ENCODE measurements at places on chromosomes 12 and 14.
A peak's percentile ranks its signal among the peaks of the same experiment; 100 is the strongest.

DNA sequence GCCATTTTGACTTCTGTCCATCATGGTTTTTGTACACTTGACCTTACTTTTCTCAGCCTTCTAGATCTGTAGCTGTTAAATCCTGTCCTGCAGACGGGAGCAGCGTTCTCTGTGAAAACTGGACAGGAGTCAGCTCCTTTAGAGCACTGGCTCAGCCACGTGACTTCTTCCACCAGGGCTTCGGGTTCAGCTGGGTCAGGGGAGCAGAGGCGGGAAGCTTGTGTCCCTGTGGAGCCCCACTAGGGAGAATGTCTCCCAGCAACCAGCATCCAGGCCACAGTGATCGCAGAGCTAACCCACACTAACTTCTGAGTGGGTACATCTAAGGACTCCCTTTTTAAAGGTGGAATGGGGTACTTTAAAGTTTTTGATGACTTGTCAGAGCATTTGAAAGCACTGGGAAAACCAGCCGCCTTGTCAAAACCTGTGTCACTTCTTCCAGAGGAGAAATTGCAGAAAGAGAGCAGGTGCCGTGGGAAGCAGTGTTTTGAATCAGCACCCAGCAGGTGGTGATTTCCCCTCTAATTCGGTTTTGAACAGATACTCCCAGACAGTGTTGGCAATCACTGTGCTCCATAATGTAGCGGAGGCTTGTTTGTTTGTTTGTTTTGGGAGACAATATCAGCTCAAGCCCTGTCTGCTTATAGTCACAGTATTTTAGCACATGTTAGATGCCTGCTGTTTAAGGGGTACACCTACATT is 17.9 kb downstream of the DERA start:
- DNase-seq: no peak

DNA sequence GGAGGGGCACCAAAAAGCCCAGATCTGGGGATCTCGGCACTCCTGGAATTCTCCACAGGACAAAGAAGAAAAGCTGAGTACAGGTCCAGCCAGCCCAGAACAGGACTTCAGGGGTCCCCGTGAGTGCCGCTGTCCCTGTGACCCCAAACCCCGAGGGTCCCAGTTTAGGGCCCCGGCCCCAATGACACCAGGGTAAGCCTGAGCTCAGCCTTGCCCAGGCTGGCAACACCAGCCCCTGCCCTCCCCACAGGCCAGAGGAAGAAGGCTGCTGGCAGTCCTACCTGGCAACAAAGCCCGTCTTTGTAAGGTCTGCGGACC is 1.8 kb downstream of the CDK2AP1 start:
- no peak for DNase-seq

- peak; percentile 11 for DNase-seq
Observed at GRCh38 chr14:37150414-37150813, 22.0 kb downstream of the SLC25A21 start.

GRCh38 chr14:50366589-50366988 is 30.1 kb downstream of the CDKL1 start:
- DNase-seq: no peak

DNA sequence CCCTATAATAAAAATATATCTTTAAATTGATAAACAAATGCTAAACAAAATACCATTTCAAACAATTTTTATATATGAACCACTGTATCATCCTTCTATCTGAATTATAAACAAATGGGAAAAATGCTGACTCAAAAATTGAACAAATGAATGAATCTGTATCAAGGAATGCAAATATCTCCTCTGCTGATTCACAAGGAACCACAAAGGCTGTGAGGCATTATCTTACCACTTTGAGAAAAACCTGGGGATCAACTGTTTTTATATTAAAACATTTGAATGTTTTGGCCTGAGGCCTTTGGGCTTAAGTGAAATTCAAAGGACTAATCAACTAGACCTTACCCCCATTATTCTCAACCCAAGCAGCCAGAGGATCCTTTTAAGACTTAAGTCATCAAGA is 86.3 kb downstream of the EML5 start:
- no peak for DNase-seq

- no peak for DNase-seq
Observed at GRCh38 chr12:119838826-119839600, 38.1 kb downstream of the CIT start.

DNA sequence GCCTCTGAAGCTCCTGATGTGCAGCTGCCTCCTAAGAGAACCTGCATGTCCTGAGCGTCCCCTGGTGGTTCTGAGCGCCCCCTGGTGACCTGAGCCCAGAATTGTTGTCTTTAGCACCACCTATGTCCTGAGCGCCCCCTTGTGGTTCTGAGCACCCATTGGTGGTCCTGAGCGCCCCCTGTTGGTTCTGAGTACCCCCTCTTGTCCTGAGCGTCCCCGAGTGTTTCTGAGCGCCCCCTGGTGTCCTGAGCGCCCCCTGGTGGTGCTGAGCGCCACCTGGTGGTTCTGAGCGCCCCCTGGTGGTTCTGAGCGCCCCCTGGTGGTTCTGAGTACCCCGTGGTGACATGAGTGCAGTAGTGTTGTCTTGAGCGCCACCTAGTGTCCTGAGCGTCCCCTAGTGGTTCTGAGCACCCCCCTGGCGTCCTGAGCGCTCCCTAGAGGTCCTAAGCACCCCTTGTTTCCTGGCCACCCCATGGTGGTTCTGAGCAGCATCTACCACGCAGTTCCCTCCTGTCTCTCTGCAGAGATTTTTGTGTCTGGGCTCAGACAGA is 782.5 kb downstream of the TMEM121 start:
- DNase-seq: no peak

GRCh38 chr12:90173499-90174197 is 465.0 kb upstream of the ATP2B1 start:
- DNase-seq: no peak

DNA sequence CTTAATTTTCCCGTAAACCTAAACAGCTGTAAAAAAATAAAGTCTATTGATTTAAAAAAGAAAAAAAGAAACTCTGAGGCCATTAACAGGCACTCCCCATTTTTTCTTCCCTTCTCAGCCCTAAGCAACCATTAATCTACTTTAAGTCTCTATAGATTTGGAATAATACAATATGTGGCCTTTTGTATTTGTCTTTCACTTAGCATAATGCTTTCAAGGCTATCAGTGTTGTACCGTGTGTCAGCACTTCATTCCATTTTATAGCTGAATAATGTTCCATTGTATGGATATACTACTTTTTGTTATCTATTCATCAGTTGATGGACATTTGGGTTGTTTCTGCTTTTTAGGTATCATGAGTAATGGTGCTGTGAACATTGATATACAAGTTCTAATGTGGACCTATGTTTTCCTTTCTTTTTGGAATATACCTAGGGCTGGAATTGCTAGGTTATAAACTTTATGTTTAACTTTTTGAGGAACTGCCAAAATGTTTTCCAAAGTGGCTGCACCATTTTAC is 15.7 kb downstream of the CREBL2 start:
- no peak for DNase-seq

DNA sequence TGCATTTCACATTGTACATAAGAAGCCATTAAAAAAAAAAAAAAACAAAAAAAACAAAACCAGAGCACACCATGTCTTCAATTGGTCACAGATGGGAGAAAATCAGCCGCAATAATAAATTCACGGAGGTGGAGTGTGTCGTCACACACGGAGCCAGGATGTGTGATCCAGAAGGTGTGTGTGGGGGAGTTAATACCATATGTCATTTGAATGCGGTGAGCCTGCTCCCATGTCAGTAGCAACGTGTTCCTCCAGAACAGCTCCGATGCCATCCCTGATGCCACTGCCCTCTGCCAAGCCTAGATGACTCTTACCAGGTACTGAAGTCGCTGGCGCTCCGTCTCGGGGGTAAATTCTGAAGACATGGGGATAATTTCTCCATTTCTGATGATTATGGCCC is 197.8 kb downstream of the PPM1H start:
- DNase-seq: no peak

DNA sequence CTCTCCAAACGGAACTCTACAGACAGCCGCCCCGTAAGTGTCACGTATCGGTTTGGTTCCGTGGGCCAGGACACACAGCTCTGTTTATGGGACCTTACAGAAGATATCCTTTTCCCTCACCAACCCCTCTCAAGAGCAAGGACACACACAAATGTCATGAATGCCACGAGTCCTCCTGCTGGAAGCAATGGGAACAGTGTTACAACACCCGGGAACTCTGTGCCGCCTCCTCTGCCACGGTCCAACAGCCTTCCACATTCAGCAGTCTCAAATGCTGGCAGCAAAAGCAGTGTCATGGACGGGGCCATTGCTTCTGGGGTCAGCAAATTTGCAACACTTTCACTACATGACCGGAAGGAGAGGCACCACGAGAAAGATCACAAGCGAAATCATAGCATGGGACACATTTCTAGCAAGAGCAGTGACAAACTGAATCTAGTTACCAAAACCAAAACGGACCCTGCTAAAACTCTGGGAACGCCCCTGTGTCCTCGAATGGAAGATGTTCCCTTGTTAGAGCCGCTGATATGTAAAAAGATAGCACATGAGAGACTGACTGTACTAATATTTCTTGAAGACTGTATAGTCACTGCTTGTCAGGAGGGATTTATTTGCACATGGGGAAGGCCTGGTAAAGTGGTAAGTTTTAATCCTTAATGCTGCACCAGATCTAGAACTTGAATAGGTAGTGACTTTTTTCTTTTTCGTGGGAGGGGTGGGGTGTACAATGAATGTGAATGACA is 69.7 kb downstream of the WDR20 start:
- no peak for DNase-seq

DNA sequence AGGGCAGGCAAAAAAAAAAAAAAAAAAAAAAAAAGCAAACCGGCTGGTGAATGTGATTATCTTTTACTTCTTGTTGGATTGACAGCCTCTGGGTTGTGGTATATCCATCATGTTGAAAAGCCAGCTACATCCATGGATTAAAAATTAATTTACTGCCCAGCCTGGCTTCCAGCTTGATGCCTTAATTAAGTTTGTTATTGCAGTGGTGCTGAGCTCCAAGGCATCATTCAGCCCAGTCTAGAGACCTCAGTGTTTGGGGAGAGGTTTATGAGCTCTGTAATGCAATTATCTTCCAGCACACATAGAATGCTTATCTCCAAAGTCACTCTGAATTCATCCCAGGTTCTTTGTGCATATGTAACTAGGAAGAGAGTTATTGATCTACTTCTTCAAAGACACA is 114.8 kb downstream of the RIMBP2 start:
- DNase-seq: no peak

DNA sequence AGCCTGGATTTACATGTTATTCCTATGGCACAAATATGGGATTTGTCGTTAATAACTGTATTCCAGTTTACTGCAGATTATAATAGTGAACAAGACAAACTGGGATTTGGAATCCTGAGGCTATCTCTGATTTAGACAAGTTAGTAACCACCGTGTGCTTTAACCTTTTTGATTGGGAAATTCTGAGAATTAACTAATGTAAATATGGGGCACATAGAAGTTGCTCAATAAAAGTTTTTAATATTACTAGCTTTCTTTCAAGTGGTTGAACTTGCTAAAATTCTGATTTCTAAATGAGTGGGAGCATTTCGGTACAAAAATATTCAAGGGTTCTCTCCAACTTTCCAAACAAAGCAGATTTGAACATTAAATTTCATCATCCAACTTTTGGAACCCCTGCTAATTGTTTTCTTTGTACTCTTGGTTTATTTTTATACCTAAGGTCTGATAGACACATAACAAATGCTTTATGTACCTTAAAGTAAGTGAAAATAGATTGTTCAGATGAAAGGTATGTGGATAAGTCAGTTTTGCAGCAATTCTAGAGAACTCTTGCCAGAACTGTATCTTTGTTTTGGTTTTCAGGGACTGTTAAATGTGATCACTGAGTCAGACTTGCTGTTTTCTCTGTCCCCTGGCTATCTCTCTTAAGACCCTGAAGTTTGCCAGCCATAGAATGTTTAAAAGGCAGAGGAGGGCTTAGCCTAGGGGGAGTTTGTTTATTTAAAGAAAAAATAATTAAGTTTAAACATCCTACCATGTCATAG is 57.5 kb downstream of the FRS2 start:
- no peak for DNase-seq

DNA sequence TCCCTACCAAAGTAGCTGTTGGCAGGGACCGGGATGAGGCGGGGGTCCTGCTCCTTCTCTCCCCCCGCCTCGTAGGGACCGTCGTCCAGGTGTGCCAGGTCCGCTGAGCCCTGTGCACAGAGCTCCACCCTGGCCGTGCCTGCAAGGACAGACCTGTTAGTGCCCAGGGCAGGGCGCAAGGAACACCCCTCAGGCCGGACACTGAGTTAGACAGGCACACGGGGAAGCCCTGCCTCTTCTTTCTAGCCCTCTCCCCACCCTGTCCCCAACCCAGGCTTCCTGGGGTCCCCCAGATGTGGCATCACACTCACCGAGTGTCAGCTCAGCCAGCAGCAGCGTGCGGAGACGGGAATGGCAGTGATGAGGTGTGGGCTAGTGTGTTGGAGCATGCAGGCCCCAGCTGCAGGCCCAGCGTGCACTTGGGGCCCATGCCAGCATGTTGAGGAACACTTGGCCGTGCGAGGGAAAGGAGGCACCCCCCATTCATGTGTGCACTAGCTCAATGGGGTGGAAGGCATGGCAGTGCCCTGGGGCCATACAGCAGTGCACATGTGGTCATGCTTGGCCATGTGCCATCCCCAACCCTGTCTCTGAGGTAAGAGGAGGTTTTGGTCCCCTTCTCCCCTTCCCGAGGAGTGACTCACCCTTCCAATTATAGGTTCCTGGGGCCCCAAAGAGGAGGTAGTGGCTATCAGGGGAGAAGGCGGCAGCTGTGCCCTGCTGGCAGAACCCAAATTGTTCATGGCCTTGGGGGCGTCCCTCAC is 7.3 kb downstream of the ITGA7 start:
- no peak for DNase-seq

DNA sequence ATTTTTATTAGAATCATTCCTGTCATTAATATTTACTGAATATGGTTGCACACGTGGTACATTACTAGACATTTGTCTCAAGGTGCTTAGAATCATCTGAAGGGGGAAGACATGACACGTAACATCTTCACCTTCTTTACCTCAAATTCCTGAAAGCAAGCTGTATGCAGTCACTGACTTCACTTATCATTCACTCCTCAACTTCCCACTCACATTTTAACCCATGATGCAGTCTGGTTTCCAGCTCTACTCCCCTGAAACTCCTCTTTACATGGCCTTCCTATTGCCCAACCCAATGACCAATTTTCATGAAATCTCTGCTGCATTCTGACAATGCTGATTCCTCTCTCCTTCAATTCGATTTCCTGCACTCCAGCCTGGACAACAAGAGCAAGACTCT is 5.8 kb upstream of the PSMC6 start:
- no peak for DNase-seq

GRCh38 chr12:74415633-74416032 is 122.0 kb upstream of the ATXN7L3B start:
- DNase-seq: peak; percentile 45

DNA sequence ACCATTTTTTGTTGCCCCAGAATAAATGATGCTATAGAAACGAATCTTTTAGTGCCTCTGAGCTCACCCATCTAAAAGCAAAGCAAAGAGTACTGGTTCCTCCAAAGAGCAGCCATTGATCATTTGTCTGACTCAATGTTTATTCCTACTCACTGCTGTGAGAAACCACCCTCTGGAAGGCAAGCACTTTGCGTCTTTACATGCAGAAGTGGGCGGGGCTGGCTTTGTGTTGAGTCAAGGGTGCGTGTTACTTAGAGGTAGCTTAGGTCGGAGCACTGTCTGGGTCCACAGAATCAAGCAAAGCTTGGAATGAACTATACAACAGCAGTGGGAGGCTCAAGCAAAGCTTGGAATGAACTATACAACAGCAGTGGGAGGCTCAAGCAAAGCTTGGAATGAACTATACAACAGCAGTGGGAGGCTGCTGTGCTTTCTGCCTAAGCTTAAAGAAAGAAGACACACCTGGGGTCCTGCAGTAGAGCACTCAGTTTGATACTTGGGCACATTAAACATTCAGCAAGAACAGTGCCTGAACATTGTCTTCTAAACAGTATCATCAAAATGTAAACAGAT is 77.2 kb upstream of the PRICKLE1 start:
- DNase-seq: no peak

Data from SW 1271 (cell line).